ENCODE measurements at places on chromosomes 1 and 21.

DNA sequence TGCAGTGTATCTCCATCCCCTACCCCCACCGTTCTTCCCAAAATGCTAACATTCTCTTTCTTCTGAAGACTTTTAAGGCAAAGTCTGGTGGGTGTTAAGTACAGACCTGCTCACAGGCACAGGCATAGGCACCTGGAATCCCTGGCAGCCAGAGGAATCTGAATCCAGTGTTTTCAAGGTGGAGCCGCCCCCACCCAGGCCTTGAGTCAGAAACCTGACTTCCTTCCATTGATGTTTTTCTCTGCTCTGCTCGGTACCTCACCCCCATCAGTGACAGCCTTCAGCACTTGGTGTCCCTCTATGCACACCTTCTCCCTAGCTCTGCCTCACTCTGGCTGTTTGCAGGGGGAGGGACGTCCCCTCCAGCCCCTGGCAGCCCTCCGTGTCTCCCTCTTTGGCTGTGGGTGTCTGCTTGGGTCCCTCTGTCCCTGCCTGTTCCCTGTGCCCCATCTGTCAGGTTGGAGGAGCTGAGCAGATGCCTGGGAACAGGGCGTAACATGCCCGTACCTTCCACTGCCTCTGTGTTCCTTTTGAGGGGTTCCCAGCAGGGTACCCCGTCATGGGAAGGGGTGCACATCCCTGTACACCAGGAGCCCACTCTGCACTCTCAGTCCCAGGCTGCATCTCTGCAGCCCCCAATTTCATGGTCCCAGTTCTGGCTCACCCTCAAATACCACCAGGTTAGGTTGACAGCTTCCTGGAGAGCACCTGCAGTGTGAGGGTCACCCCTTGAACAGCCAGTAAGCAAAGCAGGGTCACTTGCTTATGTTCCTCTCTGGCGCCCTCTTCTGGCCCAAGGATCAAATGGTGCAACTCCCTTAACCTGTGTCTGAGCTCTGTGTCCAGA is 6.7 kb downstream of the NCDN start:
- DNase-seq = peak; percentile 90

GRCh38 chr1:150397392-150398032 is 33.6 kb downstream of the RPRD2 start:
- no peak for DNase-seq

DNA sequence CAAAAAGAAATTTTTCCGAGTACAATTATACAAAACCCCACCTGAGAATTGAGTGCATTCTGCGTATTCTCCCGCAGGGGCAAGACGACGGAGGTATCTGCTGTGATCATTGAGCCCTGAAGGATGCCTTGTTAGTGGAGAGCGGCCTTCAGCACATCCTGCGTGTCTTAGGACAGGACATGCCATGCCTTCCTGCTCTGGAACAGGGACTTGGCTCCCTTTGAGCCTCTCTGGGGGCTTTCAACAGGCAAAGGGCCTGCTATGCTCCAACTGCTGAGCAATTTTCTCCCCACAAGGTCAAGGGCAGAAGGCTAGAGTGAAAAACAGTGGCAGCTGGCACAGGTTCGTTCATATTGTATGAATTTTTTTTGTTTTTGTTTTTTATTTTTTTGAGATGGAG is 52.4 kb downstream of the TOR1AIP2 start:
- no peak for DNase-seq

- no peak for DNase-seq
These were observed 55.9 kb downstream of the BCAR3 start for GRCh38 chr1:93625582-93626327.

DNA sequence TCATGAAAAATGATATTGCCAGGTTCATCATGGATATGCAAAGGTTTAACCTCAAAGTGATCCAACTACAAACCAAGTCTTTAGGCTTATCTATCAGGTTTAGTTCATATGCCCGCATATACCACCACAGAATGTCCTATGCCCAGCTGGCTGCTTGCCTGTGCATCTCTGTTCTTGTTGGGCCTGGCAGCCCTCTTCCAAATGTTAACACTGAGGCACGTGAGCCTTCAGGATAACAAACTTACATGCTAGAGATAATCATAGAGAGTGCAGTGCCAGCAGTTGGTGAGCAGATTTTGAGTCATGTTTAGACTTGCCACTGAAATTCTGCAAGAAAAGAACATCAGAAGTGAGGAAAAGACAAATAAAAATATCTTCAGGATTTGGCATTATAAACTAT is 607.9 kb upstream of the TMPRSS15 start:
- no peak for DNase-seq

DNA sequence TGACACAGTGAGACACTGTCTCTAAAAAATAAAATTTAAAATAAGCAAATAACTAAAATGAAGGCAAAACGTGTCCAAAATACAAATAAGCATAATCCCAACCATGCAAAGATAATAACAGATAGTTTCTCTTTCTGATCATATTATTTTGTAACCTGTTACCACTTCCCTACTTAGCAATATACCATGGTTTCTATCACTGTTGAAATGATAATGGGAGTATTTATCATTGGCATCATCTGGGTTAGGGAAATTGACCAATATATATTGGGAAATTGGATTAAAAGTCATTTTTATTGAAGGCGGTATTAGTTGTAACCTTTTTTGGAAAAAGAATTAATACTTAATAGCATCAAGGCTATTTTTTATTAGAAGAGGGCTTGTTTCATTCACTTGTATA is 47.0 kb downstream of the USP25 start:
- DNase-seq = no peak

GRCh38 chr1:47474278-47475193 is 36.7 kb downstream of the FOXD2 start:
- no peak for DNase-seq

DNA sequence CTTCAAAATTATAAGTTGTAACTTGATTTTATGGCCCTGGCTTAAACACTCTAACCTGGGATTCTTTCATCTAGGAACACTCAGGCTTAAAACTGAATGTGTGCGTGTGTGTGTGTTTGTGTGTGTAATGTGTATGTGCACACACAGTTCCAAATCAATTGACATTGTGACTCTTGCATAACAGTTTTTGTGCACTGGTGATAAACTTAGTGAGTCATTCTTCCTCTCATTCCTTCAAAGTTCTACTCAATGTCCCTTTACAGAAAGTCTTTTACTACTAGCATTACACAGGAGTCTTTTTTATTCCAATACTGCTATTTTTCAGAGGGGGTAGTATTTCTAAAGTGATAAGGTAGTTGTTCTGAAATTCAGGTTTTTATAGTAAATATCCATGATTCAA is 943.6 kb downstream of the KCNT2 start:
- DNase-seq = no peak

DNA sequence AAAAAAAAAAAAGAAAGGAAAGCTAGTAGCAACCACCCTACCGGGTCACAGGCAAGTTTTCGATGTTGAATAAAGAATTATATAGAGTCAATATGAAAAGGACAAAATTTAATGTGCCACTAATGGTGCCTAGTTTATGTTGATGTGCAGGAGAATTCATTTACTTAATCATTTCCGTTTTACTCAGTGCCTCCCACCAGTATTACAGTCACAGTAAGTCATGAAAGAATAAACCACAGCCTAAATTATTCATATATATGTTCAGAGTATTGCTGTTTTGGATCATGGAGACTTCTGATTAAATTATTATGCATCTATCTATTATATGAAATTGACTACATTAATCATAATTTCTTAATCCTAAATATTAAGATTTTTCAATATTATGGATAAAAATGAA is 35.3 kb downstream of the FNBP1L start:
- DNase-seq = no peak

DNA sequence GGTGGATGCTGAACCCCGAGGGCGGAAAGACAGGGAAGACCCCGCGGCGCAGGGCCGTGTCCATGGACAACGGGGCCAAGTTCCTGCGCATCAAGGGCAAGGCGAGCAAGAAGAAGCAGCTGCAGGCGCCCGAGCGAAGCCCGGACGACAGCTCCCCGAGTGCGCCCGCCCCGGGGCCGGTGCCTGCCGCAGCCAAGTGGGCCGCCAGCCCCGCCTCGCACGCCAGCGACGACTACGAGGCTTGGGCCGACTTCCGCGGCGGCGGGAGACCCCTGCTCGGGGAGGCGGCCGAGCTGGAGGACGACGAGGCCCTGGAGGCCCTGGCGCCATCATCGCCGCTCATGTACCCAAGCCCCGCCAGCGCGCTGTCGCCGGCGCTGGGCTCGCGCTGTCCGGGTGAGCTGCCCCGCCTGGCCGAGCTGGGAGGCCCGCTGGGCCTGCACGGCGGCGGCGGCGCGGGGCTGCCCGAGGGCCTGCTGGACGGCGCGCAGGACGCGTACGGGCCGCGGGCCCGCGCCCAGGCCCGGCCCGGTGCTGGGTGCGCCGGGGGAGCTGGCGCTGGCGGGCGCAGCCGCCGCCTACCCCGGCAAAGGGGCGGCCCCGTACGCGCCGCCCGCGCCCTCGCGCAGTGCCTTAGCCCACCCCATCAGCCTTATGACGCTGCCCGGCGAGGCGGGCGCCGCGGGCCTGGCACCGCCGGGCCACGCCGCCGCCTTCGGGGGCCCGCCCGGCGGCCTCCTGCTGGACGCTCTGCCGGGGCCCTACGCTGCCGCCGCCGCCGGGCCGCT is 20.7 kb downstream of the FOXO6 start:
- peak; percentile 28 for DNase-seq

GRCh38 chr1:157107702-157108101 is 8.1 kb upstream of the ETV3L start:
- no peak for DNase-seq

DNA sequence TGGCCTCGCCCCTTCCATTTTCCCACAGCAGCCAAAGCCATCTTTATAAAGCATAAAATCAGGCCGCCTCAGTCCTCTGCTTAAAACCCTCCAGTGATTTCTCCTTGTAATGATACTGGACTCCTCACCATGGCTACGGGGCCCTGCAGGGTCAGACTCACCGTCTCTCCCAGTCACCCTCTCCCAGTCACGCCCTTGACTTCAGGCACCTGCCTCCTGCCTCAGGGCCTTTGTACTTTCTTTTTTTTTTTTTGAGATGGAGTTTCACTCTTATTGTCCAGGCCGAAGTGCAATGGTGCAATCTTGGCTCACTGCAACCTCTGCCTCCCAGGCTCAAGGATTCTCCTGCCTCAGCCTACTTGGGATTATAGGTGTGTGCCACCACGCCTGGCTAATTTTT is 47.8 kb downstream of the PIK3CD start:
- DNase-seq = no peak

- DNase-seq = no peak
These were observed 183.6 kb downstream of the TTLL7 start for GRCh38 chr1:83815330-83815729.

Data from NAMALWA (cell line).